ENCODE measurements at places on chromosomes 6 and 20.

DNA sequence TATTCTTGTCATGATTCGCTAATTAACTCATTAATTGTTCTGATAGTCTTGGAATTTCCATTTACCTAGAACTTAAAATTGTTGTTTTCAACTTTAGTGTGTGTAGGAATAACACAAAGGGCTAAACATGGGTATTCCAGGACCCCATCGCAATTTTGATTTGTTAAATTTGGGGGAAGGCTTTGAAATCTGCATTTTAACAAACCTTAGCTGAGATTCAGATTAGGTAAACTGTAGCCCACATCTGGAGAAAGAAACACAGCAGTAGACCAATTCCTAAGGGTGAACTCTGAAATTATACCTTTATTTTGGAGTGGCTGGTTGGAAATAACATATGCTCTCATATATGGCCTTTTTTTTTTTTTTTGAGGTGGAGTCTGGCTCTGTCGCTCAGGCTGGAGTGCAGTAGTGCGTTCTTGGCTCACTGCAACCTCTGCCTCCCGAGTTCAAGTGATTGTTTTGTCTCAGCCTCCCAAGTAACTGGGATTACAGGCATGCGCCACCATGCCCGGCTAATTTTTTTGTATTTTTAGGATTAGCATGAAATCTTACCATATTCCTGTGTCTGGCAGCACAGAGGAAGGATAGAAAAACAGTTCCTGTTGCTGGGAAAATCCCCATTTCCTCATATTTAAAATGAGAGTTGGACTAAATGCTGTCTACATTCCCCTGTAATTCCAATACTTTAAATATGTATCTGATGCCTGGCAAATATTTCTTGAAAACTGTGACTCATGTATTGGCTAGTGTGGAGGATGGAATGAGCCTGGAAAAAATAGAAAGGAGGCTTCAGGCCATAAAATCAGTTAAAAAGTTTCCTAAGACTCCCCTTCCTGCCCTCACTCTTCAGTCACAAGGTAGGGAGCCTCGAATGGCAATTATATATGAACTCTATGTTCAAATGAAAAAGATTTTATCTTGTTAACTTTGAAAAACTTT is 96.7 kb upstream of the FAM184A start:
- no peak for DNase-seq

- DNase-seq = no peak
These were observed 48.1 kb downstream of the CHMP4B start for GRCh38 chr20:33859157-33859695.

DNA sequence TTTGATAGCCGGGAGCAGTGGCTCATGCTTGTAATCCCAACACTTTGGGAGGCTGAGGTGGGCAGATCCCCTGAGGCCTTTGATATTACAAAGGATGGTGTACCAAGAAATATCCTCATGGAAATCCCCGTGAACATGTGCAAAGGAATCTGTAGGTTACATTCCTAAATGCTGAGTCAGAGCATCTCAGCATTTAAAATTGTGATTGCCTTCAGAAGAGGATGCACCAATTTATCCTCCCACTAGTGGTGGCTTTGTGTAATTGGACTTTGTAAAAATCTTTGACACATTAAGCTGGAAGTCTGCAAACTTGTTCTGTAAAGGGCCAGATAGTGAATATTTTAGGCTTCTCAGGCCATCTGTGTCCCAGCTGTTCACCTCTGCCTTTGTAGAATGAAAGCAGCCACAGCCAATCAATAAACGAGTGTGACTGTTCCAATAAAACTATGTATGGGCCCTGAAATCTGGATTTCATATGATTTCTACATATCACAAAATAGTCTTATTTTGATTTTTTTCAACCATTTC is 11.8 kb downstream of the TMEM14B start:
- DNase-seq = no peak

DNA sequence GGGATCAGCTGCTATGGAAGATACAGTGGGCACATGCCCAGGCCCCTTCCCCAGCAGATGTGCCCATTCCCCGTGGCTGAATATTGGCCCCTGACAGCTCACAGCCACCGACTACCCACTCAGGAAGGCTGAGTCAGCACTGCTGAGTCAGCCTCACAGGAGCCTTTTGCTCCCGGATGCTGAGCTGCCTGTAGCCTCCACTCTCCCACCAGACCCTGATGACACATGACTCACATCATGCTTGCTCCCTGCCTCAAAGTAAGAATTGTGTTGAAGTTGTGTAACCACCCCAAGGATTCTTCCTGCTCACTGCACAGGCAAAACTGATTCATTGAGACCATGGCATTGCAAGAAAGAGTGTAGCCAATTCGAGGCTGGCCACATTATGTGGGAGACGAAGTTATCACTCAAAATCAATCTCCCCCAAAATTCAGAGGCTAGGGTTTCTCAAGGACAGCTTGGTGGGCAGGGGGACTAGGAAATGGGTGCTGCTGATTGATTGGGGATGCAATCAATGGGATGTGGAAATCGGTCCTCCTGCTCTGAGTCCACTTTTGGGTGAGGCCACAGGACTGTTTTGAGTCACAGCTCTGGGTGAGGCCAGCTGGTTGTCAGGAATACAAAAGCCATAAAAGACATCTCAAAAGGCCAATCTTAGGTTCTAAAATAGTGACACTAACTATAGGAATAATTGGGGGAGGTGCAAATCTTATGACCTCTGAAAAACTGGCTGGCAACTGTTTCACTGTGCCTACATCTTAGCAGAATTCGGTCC is 556.6 kb upstream of the CDH4 start:
- no peak for DNase-seq

DNA sequence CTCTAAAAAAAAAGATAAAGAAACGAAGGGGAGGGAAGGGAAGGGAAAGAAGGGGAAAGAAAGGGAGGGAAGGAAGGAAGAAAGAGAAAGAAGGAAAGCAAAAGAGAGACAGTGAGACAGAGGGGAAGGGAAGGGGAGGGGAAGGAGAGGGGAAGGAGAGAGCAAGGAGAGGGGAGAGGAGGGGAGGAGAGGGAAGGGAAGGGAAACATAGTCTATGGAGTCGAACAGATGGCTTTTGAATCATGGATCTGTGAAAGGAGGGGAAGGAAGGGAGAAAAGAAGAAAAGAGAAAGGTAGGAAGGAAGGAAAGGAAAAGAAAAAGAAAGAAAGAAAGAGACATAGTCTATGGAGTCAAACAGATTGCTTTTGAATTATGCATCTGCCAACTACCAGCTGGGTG is 16.7 kb upstream of the NCOA6 start:
- DNase-seq = no peak

DNA sequence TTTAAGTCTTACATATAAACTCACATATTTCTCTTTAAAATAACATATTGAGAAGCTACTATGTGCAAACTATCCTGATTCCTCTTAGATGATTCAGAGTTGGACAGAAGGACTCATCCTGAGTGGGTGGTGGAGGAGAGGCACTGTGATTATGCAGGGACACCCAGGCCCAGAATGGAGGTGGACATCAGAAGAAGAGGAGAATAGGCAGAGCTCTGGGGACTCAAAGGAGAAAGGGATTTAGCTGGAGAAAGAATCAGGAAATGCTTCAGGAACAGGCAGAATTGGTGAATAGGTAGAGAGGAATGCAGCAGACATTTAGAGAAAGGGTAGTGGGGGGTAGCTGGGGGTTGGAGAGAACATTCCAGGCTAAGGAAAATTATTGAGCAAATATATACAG is 17.4 kb downstream of the RCAN2 start:
- DNase-seq = no peak

DNA sequence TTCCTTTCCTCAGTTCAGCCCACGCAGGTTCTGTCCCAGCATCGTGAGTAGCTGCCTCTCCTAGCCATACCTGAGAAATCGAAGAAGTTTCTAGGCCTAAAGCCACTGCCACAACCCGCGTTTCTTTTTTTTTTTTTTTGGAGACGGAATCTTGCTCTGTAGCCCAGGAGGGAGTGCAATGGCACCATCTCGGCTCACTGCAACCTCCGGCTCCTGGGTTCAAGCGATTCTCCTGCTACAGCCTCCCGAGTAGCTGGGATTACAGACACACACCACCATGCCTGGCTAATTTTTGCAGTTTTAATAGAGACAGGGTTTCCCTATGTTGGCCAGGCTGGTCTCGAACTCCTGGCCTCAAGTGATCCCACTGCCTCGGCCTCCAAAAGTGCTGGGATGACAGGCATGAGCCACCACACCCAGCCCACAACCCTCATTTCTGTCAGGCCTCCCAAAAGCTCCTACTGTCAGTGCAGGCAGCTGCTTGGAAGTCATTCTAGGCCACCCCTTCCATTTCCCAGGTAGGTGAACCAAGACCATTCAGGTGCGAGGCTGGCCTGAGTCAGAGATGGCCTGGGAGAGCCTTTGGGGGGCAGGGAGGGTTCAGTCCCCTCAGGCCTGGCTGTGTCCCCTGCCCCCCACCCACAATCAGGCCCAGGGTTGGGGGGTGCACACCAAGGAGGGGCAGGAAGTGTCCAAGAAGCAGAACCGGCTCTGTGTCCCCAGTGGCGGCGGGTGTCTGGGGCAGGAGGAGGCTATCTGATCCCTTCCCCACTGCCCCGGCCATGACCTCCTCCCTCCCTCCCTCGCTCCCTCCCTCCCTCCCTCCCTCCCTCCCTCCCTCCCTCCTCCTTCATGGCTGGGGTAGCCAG is 47.2 kb downstream of the NOL4L start:
- DNase-seq = no peak

- DNase-seq = no peak
These were observed 30.7 kb downstream of the ZFAND3 start for GRCh38 chr6:37850260-37850659.

DNA sequence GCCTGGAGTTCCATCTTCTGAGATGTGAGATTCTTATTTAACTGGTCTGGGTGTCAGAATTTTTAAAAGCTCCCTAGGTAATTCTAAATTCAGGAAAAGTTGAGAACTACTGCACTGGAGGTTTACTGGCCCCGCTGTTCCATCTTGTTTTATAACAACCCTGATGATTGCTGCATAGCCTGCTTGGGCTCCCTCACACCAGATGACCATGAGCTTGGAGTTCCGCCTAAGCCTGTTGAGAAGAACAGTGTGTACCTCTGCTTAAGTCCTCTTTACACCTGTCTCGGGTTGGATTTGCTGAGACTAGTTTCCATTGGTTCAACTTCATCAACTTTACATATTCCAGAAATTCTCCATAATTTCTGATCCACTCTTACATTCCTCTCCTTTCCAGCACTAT is 77.9 kb downstream of the FKBP5 start:
- no peak for DNase-seq

DNA sequence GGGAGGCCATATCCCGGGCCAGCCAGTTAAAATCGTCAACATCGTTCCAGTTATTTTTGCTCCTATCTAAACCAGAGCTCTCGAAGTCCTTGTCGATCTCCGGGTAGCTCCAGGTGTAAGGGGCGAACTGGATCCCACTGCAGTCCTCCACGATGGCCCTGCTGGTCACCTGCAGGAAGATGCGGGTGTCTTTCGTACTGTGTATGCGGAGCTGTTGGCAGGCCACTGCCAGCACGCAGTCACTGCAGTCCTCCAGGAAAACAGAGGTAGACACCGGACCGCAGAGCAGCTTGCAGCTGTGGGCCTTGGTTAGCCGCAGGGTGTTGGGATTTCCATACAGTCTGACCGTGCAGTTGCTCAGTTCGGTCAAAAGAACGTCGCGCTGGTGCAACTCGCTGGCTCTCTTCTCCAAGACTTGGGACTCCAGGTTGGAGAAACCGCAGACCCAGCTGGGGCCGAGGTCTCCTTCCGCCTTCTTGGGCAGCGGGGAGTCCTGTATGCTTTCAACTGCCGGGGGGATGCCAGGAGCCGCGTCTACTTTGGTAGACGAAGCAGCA is 742 bp downstream of the TBCC start:
- DNase-seq = peak; percentile 81

DNA sequence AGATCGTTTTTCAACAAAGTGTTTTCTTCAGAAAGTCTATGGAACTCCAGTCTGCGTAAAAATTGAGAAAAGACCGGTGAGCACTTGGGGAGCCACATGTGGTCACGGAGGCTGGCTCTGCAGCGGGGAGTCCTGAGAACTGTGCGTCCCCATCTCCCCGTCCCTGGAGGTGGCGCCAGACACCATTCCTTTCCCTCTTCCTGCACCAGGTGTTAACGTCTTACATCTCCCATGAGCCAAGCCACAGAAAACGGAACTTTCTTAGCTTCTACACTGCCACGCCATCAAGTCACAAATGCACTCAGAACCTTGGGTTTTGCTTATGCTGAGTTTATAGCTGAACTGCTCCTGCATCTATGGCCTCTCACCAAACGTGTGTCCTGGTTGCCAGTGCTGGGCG is 62.6 kb downstream of the GINS1 start:
- peak; percentile 69 for DNase-seq

DNA sequence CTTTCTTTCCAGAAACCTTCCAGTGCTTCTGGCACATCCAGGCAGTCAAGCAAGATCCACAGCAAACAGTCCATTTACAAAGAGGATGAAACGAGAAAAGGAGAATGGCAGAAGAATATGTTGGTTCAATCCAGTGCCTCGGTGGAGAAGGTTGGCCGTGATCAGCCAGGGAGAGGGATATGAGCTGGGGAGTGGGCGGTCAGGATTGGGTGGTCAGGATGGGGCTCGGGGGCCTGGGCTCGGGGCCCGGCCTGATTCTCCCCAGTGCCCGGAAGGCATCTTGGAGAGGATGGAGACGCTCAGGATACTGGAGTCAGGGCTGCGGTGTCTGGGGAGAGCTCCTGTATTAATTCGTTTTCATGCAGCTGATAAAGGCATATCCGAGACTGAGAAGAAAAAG is 61.3 kb downstream of the EFCAB8 start:
- DNase-seq = no peak

- peak; percentile 15 for DNase-seq
These were observed 739.2 kb upstream of the GJE1 start for GRCh38 chr6:141393405-141394124.

- peak; percentile 69 for DNase-seq
These were observed 39.6 kb upstream of the GFOD1 start for GRCh38 chr6:13526727-13527670.

DNA sequence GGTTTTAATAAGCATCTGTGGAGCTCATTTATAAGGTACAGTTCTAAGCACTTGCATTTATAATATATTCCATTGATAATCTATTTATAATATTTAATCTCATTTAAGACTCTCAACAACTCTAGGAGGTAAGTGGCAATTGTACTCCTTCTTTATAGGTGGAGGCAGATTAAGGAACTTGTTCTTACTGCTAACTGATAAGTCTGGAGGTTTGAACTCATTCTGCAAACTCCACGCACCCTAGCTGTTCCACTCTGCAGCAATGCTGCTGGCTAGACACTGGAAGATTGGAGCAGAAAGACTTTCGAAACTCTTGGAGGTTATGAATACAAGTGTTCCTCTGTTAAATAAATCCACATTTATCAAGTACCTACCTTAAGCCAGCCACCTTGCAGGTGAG is 793 bp upstream of the HDAC2 start:
- no peak for DNase-seq

- DNase-seq = no peak
These were observed 132.5 kb downstream of the ZFAND3 start for GRCh38 chr6:37952027-37952426.

GRCh38 chr6:29723666-29724588 is 693 bp downstream of the HLA-F start:
- DNase-seq = peak; percentile 92

DNA sequence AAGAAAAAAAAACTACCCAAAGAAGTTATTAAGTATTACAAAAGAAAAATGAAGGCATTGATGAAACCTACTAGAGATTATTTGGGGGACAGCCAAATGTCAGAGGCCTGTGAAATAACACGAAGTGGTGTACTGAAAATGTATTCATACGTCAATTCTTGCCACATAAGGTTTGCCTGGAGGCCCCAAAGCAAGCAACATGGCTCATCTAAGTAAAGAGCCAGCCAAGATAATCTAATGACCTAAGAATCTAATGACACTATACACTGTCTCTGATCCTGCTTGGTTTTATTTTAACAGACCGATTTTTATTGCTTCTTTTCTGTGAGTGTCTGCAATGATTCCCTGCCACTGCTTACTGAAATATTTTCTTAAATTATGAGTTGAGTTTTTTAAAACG is 34.7 kb downstream of the FILIP1 start:
- DNase-seq = no peak

- no peak for DNase-seq
These were observed 241.4 kb downstream of the SLC24A3 start for GRCh38 chr20:19453862-19454261.
